Activated CD4-positive, alpha-beta T cell treated with anti-CD3 and anti-CD28 coated beads, Interleukin-2, amount 10 ng/mL, durations not matched to agents 7 days and 5 days (primary cell): ENCODE measurements at places on chromosomes 16 and 17. TPM values are rescaled to one million over a fixed set of nuclear protein-coding genes. Genes with fewer than 3 reads are reported as not detected.
A peak's percentile ranks its signal among the peaks of the same experiment; 100 is the strongest.

DNA sequence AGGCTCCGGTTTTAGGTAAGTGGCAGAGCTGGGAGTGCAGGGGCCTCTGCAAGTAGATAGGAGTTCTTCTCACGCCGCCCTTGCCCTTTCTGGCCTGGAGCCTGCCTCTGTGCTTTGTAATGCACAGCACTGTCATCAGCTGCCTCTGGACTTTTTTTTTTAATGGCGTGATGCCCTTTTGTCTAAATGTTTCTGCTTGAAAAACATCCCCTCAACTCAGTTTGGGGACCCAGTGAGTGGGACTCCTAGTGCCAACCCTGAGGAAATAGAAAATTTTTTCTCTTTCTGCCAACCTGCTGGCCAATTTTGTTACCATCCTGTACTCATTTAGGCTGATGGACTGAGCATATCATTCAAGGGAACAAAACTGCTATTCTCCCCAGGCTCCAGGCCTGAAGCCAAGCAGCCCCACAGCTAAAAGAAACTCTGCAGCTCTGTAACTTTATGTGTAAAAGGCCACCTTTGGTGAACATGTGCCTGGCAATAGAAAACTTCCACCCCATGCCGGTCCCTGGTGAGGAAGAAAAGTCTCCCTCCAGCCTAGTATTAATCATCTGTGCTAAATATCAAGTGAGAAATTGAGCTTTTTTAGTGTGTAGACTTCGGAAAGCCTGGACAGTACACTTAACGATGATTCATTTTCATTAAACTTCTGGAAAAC, 22.5 kb downstream of the SLC6A2 start:
- DNase-seq = no peak

DNA sequence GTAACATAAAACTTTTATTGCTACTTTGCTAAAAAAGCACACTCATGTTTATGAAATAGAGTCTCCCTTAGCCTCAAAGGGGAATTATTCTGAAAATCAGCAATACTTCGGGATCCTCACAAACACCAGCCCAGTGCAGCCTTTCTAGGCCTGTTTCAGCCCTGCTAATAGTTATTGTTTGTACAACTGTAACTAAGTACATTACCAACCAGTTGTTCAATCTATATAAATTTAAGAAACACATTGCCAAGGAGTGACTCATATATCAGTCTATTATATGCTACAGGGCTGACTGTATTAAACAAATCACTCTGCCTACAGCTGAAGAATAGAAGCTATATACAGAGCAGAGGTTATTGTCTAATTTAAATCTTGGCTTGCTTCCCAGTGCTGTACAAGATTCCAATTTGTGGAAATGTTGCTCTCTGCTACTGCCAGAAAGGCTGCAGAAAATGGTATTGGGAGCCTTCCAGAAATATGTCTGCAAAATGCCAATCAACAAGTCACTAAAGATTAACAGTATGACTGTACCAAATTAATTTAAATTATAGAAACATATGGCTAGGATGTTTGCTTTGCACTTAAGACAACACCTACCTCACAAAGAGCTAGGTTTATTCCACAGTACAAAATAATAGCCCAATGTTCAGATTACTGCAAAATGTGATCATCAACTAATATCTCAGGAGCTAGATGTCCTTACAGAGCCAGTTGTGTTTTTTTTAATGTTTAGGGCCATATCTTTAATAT, 49.7 kb downstream of the TOX3 start:
- DNase-seq = no peak

GRCh38 chr17:48626245-48627117, at the start of gene HOXB9:
Gene HOXB9 (minus strand): TSS chr17:48626358. CDS start chr17:48626269, 89 bp downstream.
- no peak for DNase-seq

DNA sequence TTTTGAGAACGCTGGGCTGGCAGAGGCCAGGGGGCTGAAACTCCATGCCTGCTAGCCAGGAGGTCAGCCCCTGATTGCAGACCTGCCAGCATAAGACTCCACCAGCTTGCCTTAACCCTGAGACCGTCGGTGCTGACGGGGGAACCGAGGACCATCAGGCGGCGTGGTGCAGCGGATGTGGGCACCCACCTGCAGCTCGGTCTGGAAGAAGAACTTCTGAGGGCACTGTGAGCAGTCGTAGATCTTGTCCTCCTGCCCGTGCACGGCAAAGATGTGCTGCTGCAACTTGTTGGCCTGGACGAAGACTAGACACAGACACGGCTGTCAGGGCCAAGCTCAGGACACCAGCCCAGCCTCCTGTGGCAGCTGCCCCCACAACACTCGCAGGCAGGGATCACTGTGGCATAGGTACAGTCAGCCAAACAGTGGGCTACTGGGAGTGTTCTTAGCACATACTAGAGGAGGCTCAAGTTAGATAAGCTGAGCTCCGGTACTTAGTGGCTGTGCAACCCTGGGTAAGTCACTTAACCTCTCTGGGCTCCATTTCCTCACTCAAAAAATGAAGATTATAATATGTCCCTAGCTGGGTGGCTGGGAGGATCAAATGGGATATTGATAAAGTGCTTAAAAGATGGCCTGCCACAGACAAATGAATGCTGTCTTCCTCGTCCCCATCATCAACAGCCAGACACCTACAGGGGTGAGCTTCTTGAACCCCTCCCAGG, 150.0 kb downstream of the C16orf78 start:
- no peak for DNase-seq

DNA sequence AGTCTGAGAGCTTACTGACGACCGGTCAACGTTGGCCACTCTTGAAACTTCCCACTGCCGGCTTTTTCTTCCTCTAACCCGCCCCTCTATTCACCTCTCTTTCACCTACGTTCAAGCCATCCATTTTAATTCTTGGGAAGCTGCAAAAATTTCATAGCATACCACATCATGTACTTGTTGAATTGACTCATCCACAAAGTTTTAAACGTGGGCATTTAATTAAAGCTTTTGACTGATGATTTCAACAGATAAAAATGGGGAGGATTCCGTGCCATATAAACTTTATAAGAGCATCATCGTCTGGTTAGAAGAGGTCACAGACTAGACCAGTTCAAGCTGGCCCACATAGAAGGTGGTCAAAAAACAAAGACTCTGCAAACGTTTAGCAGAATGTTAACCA, 22.5 kb downstream of the VPS53 start:
- no peak for DNase-seq

- DNase-seq = no peak
These were observed 13.1 kb upstream of the TRAP1 start for GRCh38 chr16:3730161-3731125.

DNA sequence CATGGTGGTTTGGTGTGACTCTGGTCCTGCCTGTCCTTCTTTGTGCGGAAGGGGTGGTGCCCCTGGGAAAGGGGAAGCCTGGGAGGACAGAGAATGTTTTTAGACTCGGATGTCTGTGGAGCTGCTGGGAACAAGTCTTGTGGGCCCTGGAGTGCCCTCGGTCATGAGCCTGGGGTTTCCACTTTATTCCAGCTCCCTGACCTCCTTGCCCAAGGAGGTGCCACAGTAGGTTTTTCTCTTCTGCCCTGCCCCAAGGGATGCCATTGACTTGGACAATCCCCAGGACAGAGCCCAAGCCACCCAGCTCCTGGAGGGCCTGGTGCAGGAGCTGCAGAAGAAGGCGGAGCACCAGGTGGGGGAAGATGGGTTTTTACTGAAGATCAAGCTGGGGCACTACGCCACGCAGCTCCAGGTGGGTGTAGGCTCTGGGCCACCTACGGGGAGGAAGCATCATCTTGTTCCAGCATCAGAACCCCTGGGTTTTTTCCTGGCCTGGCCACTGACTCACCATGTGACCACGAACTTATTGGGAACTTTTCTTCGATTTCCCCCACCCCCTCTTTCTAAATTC, 1.4 kb downstream of the STAT5A start:
- peak; percentile 27 for DNase-seq

MMP25 gene
- total RNA-seq = 18.1 TPM

TMED6 gene
- total RNA-seq = 1.3 TPM

GRCh38 chr17:77374170-77374936, 233.6 kb downstream of the SEC14L1 start:
- peak; percentile 86 for DNase-seq

- no peak for DNase-seq
These were observed 98.3 kb downstream of the CMIP start for GRCh38 chr16:81542609-81543570.

DNA sequence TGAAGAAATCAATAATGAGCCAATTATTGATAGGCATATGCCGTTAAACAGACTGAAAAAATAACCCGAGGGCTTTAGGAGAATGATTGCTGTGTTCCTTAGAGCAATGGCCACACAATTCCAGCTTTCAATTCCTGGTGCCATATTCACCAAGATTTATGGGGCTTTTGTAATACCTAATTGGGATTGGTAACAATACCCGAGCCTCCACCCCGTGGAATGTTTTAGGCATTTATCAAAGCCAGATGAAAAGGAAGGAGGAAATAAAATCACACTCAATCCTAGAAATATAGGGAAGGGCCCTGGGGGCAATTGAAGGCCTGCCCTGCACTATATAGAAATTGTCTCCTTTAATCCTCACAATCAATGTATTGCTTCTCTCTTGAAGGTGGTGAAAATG, 42.1 kb upstream of the MLYCD start:
- DNase-seq = no peak

DNA sequence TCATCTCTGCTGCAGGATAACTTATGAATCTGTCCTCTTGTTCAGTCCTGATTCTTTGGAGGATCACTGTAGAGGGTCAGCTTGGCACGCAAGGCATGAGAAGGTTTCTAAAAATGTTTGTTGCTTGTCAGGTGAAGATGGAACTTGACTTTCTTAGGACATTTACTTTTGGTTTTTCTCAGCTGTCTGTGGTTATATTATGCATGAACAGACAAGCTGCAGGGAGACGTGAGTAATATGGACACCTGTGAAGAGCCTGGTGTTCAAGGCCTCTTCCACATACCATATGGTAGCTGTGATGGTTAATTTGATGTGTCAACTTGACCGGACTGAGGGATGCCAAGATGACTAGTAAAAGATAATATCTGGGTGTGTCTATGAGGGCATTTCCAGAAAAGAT, 270.2 kb upstream of the CPHXL start:
- no peak for DNase-seq

TBC1D3E gene
- total RNA-seq = not detected

SMIM36 gene
- total RNA-seq = not detected

DNA sequence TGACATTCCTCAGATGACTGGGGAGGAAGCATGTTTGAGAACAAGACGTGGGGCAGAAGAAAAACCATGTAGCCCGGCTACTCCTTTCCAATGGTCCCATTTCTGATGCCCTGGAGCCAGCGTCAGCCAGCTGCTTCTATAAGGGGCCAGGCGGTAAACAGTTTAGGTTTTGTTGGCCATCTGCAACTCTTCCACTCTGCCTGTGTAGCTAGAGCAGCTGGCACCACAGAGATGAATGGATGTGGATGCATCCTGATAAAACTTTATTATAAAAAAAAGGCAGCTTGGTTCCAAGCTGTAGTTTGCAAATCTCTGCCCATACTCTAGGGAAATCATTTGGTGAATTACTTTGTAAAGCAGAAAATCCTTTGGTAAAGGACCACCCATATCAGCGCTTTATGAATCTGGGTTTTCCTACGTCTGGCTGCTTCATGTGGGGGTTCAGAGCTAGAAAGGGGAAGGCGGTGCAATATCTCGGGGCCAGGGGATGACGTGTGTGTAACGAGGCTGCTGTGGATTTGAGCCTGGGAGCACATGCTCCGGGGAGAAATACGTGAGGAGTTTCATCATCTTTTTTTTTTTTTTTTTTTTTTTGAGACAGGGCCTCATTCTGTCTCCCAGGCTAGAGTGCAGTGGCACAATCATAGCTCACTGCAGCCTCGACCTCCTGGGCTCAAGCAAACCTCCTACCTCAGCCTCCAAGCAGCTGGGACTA, 3.4 kb upstream of the SRL start:
- DNase-seq = no peak

DNA sequence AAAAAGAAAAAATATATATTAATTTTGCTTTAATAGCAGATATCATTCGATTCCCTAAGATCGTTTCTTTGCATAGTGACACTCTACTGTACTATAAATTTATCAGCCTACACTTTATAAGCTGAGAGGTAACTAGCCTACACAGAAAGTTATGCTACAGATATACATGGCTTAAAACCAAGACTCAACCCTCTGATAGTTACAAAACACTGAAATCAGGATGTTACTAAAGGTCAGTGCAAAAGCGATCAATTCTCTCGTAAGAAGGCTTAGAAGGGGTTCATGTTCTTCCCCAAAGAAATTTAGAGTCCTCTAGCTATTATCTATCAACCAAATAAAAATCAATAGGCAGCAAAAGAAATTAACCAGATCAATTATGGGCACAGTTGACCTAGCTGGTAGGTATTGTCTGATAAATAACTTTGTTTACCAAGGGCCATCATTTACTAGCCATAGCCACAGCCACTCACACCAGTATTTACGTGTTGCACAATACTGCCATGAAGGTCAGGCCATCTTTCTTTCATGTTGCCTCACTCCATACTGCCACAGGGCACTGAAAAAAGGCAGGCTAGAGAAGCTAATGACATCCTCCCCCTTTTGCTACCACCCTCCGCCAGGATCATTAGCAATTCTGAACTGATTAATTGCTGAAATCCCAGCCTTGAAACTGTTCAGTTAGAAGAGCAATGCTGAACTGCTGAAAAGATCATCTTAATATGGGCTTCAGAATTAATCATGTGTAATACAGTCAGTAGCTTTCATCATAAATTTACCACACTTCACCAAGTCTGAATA, 43.7 kb downstream of the RND2 start:
- no peak for DNase-seq

DNA sequence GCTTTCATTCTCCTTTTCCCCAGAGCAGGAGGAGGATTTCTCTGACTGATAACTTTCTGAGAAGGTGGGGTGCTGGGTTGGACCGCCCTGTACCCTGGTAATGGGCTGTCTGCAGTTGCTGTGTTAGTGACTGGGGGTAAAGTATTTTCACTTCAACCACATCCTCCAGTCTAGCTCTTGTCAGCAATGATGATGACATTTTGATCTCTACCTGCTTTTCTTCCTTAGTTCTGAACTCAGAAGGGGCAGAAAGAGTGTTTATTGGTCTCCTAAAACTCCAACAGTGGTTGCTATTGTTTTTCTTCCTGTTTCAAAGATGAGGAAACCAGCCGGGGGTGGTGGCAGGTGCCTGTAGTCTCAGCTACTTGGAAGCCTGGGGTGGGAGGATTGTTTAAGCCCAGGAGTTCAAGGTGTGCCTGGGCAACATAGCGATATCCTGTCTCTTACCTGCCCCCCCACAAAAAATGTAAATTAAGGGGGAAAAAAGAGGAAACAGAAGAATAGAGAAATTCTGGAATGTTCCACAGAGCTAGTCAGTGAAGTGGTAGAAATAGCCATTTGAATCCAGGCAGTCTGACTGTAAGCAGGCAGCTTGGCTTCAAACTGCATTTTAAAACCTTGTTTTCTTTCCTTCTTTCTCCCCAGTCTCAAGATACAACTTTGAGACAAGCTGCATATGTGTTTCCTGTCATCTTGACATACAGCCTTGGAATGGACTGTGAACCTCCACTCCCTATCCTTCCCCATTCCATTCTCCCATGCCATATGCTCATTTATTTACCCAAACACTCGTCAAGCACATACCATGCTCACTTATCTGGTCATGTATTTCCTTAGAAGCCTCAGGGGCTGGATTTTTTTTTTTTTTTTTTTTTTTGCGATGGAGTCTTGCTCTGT, 3.3 kb upstream of the N4BP1 start:
- peak; percentile 81 for DNase-seq

ZNF750 gene
- total RNA-seq = not detected
